Activated CD4-positive, alpha-beta T cell treated with anti-CD3 and anti-CD28 coated beads for 36 hours (primary cell): ENCODE measurements at places on chromosomes 12 and 14. TPM values are rescaled to one million over a fixed set of nuclear protein-coding genes. Genes with fewer than 3 reads are reported as not detected.

- DNase-seq, result no peak
Measured at GRCh38 chr12:72677139-72677538, 405.0 kb downstream of the TRHDE start.

- no peak for DNase-seq
Measured at GRCh38 chr12:6264402-6265037, 46.0 kb upstream of the PLEKHG6 start.

DNA sequence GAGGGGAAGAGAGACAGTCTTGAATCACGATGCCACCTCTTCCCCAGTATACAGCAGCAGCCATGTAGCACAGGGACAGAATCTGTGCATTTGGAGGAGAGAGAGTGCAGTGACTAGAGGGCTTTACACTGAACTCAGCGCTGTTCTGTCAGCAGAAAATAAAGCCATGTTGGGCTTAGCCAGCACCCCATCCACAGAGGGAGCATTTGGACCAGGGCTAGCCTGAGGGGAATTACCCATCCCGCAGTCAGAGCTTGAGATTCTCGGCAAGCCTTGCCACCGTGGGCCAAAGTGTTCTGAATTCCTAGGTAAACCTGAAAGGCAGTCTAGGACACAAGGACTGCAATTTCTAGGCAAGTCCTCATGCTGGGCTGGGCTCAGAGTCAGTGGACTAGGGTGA is 120.4 kb upstream of the CNOT2 start:
- no peak for DNase-seq

GRCh38 chr12:22287776-22288621 is 46.5 kb downstream of the ST8SIA1 start:
- peak; percentile 59 for DNase-seq

KRT85 gene
- total RNA-seq, result not detected

- no peak for DNase-seq
Measured at GRCh38 chr12:80262346-80262745, 163.0 kb downstream of the OTOGL start.

SMIM41 gene
- not detected for total RNA-seq

ANP32D gene
- not detected for total RNA-seq

GRCh38 chr12:47144769-47145168 is 65.0 kb upstream of the AMIGO2 start:
- no peak for DNase-seq

DNA sequence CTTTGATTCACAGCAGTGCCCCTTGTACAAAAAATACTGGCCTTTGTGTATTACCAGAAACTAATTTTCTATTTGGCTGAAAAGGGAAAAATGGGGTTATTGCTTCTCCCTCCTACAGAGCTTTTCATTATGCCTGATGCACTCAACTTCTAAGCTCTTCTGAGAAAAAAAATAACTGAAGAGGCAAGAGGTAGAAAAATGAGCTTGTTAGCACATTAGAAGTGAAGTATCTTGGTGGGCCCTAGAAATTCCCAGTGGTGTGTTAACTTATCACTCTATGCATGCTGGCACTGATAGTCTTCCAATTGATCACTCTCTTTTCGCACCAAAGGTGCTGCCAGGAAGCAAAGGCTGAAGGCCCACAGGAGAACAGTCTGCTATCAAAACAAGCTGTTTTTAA is 17.1 kb downstream of the INSM2 start:
- DNase-seq, result no peak

GRCh38 chr12:74963867-74964331 is 245.7 kb downstream of the KCNC2 start:
- DNase-seq, result no peak

ZDHHC17 gene
- 17.6 TPM for total RNA-seq

DNA sequence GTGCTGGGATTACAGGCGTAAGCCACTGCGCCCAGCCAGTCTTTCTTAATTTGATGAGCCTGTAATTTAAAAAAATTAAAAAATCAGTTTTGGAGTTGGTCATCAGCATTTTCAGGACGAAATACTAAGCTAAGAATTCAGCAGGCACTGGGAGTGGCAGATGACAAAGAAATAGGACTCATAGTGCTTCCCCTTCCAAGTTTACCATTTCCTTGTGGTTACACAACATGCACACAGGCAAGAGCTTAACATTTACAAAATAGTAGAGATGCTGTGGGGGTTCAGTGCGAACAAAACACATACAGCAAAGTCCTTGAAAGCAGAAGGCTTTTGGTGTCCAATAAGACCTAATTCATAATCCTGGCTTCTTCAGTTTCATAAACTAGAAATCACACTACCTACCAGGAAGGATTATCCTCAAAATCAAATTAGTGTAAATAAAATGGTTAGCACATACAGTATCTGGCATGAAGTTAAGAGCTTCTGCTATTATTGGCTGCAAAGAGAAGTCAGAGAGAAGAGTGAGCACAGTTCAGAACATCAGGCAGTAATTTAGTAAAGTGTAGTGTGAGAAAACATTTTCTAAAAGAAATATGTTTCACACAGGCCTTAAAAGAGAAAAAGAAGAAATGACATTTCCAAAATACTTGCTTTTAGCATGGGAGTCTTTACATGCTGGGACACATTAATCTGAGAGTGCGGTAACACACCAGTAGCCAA is 22.2 kb upstream of the KIF21A start:
- no peak for DNase-seq

DNA sequence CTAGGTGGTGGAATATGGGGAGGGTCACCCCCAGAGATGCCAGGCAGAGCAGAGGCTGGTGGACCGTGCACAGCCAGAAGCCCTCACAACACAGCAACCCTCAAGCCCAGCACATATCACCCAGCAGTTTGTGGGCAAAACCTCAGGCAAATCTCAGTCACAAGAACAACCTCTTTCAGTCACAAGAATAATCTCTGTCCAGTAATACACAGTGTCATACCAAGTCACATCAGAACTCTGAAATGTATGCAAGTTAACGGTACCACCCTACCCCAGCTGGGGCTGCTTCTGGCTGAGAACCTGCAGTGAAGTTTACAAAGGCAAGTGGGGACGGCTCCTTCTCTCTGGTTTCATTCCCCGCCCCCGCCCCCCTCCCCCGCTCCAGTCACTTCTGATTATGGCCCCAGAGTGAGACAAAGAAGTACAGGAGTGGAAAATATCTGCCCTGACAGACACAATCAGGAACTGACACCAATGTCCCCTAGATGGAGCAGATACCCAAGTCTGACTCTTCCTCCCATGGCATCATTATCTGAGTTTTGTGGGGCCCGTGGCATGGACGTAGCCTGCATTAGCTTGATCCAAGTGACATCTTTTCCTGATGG is 480.9 kb upstream of the TMEM132C start:
- no peak for DNase-seq

DNA sequence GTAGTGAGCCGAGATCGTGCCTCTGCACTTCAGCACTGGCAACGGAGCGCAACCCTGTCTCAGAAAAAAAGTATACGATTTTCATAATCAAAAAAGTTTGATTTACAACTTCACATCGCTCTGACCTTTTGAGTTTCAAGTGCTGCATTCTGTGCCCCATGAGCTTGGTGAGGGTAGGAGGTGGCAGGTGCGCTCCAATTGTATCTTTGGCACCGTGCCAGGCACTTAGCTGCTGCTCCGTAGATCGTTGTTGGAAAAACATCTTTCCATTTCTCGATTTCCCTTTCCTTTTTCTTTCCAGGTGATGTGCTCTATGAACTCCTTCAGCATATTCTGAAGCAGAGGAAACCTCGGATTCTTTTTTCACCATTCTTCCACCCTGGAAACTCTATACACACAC is 203.7 kb downstream of the ETV6 start:
- no peak for DNase-seq

SLC5A8 gene
- not detected for total RNA-seq

PKP2 gene
- 0.11 TPM for total RNA-seq

DNA sequence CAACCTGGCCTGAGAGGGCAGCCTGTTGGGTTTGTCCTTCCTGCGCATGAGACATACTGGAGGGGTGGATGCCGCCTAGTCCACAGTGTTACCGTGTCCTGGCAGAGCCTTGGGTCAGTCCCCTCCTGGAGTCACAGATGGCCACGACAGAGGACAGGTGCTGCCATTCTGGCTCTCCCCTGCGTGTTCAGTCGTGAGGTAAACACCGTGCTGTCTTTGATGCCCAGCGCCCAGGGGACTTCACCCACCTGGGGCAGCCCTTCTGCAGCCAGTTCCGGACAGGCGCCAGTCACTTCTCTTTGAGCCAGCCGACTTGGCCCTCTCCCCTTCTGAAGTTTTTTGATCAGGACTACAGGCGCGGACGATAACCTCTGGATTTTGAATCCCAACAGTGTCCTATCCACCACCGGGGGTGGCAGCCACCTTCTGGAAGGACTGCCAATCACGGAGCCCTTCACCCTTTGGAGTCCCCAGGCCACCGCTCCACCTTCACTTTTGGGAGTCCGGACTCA is 933.0 kb downstream of the DIO2 start:
- no peak for DNase-seq

DNA sequence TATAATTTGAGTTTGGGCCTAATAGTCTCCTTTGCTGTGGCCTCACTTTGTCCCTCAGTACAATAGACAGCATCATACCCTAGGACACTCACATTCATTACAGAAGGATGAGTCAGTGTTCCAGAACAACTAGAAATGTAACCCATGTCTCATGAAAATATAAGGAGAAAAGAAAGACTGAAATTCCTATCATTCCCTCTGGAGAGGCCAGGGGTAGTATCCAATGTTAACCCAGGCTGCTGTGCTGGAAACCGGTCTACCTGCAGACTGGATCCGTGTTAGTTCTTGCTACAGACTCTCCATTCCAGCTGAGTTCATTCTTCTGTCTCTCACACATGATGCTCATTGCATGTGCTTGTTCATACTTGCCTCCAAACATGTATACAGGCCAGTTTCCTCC is 75.8 kb upstream of the HOXC13 start:
- no peak for DNase-seq

- DNase-seq, result no peak
Measured at GRCh38 chr12:91099341-91099740, 12.0 kb downstream of the LUM start.

DNA sequence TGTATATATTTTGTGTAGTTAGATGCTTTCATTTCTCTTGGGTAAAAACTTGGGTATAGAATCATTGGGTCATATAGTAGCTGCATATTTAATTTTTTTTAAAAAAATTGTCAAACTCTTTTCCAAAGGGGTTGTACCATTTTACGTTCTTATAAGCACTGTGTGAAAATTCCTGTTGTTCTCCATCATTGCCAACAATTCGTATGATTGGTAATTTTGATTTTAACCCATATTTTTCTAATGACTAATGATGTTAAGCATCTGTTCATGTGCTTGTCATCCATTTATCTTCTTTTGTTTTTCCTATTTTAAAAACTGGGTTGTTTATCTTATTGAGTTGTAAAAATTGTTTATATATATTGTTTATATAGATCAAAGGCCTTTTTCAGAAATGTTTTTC is 77.4 kb downstream of the OTOGL start:
- DNase-seq, result no peak

- no peak for DNase-seq
Measured at GRCh38 chr12:75975702-75976101, 55.9 kb downstream of the PHLDA1 start.

DNA sequence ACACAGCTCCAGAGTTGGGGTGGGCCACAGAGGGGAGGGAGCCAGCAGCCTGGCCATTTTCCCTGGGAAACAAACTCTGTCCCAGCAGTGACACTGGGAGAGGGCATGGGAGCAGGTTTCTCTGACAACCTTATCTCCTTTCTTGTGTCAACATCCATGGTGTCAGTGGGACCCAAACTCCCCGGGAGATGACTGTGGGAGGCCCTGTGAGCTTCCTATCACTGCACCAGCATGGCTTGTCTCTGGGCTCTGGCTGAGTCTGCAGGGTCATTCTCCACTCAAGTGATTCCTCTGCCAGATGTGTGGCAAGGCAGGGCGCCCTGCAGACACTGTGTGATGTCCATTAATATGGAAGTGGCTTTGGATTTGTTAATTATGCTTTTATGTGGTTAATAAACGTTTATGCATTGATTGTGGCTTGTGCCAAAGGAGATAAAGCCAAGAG is 10.1 kb downstream of the LRTM2 start:
- DNase-seq, result no peak

SERPINA1 gene
- 140 TPM for total RNA-seq

HELB gene
- total RNA-seq, result 23.6 TPM

DNA sequence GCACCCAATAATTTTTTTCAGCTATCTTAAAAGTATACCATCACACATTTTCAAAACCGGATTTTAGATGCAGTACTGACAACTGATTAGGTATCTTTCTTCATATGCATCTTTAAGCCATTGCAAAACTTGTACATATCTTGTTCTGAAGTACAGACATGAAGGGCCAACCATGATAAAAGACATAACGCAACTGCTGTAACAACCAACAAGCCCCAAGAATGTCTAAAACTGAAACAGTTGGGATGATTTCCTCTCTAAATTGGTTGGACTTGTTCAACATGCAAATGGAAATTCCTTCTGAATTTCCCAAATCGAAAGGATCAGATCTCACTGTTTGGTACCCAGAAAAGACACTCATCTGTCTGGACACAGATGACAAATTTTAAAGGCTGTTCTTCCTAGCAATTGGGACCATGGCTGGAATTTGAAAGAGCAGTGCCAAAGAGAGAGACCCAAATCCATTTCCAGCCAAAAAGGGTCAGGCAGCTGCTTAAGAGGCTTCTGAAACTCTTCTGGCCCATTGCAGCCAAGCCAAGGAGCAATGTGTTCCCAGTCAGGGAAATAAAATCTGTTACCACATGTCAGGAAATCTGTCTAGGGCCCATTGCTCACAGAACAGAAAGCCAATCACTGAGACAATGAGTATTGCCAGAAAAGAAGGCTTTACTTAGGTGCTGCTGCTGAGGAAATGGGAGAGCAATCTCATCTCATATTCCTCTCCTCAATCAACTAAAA is 1122.4 kb upstream of the USP15 start:
- DNase-seq, result no peak

DNA sequence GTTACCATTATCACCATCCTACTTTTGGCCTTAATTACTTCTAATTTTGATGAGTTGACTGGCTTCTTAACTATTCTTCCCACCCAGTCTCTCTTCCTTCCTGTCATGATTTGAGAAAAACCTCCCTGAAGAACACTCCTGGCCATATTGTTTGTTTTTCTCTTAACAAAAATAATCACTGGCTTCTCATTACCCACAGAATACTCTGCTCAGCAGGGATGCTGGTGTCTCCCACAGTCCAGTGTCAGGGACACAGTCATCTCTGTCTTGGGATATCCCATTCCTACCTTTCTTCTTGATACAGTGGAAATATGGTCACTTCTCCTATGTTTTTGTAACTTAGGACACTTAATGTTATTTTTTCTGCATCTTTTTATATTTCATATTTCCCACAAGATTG is 103.7 kb downstream of the SRGAP1 start:
- DNase-seq, result no peak

DNA sequence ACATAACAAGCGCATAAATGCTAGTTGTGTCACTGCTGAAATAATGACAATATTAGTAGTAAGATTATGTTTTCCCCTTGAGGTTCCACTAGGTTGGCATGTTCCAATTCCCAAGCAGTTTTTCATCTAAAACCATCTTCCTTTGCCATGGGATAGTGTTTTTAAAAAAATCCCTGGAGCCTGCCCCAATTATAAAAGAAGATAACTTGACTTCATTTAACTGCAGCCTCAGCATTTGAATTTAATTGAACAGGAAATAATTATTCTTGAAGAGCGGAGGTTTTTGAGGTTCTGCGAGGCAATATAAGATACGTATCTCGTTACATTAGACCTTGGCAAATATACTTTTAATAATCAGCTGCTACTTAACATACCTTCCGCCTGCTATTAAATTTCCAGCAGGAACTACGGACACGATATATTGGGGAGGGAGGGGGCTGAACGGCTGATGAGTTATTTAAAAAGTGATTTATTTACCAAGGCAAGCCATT is 65.2 kb upstream of the HSPB8 start:
- DNase-seq, result no peak
